ENCODE measurements at places on chromosomes 13 and 19.

DNA sequence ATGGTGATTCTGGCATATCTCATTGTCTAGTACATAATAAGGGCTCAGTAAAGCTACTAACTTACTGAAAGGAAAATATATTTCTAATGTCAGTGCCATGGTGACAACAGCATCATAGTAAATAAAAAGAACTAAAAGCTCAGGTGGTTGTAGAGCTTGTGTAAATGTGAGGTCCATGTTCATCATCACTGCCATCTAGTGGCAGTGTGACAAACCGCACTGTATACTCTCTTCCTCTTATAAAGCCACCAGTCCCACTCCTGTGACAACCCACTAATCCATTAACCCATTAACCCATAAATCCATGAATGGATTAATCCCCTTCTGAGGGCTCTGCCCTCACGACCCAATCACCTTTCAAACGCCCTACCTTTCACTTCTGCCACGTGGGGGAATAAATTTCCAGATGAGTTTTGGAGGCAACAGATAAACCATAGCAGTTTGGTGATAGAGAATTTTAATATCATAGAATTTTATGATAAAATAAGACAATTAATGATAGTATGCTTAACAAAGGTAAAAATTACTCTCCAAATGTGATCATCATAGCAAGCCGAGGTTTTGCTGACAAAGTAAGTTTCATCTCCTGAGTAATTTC is 160.4 kb upstream of the SGCG start:
- peak; percentile 42 for DNase-seq

DNA sequence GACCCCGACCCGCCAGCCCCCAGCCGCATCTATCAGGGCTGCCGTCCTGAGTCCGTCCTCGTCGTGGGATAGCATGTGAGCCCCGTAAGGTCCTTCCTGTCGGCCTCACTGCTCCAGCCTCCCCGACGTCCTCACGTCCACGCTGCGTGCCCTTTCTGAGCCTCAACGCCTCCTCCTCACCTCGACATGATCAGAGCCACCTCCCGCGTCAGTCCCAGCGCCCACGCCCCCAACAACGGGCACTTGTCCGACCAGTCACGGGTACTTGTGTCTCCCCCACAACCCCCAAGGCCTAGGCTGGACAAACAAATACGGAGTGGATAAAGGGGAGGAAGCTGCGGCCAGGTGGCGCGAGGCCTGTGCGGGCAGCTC is 665 bp downstream of the ZNF497 start:
- peak; percentile 38 for DNase-seq

DNA sequence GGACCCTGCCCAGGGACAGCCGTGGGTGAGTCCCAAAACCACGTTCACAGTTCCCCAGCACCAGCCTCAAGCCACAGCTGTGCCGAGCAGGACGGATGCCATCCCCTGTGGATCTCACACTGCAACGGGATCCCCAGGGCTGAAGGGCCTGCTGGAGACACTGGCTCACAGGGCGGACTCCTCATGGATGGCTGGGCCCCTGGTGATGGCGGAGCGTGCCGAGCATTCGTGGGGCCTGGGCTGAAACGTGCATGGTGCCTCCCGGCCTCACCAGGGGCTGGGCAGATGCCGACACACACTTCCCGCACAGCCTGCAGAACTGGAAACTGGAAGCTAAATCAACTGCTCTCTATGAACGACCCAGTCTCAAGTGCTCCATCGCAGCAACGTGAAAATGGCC is 9.6 kb downstream of the RNF126 start:
- DNase-seq: no peak

- DNase-seq: no peak
These were observed 539.7 kb downstream of the RFC3 start for GRCh38 chr13:34357435-34358232.

DNA sequence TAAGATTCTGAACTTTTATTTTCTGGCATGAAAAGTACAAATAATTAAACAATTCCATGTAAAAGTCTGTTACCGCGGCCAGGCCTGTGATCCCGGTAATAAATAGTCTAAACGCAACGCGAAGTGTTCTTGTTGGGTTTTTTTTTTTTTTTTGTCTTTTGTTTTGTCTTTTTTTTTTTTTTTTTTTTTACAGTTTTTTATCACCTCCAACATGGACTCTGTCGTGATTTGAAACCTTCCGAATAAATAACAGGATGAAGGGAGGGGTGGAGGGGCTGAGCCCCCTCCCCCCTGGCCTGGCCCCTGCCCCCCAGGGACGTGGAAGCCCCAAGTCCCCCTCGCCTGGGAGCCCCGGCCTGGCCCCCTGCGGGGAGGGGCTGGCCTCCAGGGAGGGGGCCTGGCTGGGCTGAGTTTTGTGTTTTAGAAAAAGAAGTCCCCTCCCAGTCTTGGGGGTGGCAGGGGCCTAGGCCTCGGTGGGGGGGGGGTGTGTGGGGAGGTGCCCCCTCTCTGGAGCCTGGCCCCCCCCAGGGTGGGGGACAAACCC is 16.0 kb downstream of the PRKCSH start:
- DNase-seq: no peak

GRCh38 chr19:14156122-14156521 is 19.7 kb upstream of the ASF1B start:
- DNase-seq: no peak

GRCh38 chr13:61170856-61171255 is 244.8 kb downstream of the PCDH20 start:
- no peak for DNase-seq

DNA sequence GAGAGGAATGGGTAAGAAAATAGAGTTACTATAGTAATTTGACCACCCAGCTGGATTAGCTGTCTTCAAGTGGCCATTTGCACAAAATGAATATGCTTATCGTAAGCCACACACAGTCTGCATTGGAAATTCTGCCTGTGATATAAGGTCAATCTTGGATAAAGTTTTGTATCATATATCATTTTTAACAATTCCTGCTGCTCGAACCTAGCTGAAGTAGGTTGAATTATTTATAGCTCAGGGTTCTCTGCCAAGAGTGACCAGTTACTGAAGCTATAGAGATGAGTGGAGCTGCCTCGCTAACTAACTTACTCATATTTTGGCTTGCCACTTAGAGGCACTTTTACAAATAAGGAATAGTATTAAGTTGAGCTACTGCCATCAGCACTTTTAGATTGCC is 220.9 kb downstream of the RGCC start:
- DNase-seq: no peak

DNA sequence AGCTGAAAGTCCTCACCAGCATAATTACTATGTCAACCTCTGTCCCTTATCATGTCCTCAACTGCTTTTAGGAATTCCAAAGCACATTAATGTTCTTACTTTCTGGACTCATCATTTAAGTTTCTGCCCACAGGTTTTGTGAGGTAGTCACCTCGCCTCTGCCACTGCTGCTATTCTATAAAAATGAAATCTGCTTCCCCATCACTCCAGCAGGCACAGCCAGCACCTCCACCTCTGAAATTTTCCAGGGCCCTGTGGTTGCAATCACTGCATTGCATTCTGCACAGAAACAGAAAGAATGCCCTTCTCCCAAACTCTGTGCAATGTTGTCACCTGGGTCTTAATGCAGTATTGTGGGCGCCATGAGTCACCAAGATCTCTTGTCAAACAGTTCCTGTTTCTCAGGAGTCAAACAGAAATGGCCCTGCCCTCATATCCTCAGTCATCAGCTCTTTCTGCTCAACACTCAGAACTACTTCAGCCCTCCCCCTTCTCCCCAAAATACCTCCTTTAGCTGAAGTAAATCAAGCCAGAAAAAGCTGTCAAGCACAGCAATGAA is 529.2 kb upstream of the NBEA start:
- DNase-seq: no peak

- no peak for DNase-seq
These were observed 63.9 kb downstream of the GPC6 start for GRCh38 chr13:93290503-93290902.

GRCh38 chr13:77113496-77113895 is 86.5 kb upstream of the FBXL3 start:
- no peak for DNase-seq

DNA sequence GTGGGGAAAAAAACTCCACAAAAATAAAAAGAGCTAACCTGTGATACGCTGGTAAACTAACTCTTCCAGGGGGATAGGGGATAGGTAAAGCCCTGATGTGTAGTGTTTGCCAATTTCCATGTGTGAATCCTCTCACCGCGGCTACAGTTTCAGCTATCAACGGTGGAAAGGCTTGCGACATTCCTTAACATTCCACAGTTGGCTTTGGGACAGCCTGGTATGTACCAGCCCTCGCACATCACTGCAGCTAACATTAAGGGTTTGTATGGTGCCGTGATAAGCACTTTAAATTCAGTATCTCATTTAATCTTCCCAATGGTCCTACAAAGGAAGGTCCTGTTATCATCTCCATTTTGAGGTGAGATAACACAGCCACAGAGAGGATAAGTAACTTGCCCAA is 112.4 kb downstream of the KATNAL1 start:
- no peak for DNase-seq

GRCh38 chr13:95485045-95485517 is 67.4 kb upstream of the CLDN10 start:
- DNase-seq: peak; percentile 83

- DNase-seq: no peak
These were observed 60.3 kb downstream of the SLC7A9 start for GRCh38 chr19:32809254-32809653.

GRCh38 chr13:38366954-38367645 is 17.4 kb downstream of the UFM1 start:
- DNase-seq: peak; percentile 45

- DNase-seq: no peak
These were observed 1575.1 kb upstream of the SLC10A2 start for GRCh38 chr13:104641309-104641708.

DNA sequence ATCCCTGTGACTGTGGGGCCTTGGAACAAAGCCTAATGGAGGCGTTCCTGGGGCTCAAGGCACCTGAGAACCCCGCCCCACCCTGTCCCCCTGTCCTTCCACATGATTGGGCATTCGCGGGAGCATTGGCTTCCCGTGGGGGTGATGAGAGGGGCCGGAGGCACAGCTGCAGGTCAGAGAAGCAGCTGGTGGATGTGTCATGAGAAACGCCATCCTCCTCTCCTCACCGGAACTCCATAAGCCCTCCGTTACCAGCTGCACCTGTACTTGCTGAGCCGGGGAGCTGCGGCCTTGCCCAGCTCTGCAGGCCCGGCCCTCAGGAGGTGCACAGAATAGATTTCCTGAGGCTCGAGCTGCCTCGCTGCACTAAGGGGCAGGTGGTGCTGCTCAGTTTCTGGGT is 42.0 kb downstream of the CAPN12 start:
- no peak for DNase-seq

GRCh38 chr13:46345398-46345797 is 41.7 kb downstream of the RUBCNL start:
- DNase-seq: no peak

GRCh38 chr13:66689628-66690027 is 540.5 kb downstream of the PCDH9 start:
- no peak for DNase-seq

DNA sequence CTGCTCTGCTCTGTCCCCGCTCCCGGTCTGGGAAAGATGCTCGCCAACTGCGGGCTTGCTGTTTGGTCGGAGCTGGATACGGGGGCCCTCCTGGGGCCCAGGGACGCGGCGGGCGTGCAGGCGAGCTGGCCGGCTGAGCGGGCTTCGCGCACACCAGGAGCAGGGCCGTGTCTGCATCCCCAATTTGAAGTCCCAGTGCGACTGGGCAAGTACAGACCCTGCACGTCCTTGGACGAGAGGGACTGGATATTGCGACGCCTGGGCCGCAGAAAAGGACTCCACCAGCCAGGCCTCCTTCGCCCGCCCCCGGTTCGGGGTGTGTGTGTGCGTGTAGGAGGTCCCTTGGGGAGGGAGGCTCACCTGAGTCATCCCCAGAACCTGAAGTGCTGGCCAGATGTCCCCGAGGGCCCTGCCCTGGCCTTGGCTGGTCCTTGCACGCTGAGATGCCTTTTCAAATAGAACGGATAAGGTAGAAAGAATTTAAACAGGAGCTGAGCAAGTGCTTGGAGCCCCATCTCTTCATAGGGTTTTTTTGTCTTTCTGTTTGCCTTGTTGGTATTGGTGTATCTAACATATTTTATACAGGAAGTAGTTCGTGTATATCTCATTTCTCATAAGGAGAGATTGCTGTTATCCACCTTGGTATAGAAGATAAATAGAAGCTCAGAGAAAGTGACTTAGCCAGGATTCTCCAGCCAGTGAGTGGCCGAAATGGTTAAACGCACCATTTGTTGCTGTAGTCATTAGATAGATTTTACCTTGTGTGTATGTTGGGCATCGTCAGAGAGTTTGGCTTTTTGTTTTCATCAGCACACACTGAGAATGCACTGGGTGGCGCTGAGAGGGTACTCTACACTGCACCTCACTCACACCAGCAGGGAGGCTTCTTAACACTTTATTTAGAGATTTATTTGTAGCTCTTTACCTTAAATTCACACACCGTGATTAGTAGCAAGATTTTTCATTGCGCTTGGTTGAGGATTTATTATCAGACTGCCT is 1.1 kb downstream of the NAXD start:
- peak; percentile 9 for DNase-seq

DNA sequence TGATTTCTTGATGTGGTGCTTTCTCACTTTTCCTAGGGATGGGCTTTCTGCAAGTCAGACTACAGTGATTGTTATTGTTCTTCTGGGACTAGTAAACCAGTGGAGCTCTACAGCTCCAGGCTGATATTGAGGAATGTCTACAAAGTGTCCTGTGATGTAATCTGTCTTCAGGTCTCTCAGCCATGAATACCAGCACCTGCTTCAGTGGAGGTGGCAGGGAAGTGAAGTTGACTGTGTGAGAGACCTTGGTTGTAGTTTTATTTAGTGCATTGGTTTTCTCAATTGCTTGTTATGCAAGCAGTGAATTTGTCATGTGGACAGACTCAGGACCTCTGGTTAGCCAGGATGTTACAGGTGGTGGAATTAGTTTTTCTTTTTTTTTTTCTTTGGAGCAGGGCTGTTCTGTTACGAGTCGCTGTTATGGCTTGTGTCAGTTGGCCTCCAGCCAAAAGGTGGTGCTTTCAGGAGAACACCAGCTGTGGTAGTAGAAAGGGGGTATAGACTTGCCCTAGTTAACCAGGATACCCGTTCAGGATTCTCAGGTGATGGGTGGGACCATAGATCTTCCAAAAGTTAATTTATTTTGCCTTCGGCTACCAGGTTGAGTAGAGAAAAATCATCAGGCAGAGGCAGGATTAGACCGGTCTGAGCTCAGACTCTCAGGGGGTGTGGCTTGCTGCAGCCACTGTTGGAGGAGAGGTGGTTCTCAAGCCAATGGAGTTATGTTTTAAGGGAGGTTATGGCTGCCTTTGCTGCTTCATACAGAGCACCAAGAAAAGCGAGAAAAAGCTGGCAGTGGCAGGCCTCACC is 11.9 kb upstream of the ZNF675 start:
- DNase-seq: no peak

Measured in inflammatory macrophage treated with lipopolysaccharide for 4 hours (primary cell).